ENCODE measurements at places on chromosomes 12 and 14. TPM values are rescaled to one million over a fixed set of nuclear protein-coding genes. Genes with fewer than 3 reads are reported as not detected.

The PRPH gene
- total RNA-seq = not detected

DNA sequence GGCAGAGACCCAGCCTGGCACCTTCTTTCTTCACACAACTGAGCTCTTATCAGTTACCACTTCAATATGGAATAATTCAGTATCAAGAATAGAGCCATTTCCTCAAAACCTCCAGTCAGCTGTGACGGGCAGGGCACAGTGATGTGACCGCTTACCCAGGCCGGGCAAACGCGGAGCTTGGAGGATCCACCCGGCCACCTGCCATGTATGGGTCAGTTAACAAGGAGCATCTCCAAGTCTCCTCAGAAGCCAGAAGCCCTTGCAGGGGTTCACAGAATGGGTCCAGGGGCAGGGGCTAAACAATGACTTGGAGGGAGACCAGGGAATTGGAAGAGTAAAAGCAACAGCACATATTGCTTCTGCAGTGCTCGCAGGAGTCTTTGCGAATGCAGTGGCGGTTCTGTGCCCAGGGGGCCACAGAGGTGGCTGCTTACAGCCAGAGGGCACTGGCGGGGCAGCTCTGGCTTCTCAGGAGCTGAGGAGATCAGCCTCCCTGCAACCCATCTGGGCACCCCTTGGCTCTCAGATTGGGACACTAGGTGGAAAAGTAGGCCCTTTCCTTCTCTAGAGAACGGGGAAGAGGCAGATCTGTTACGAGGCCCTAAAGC is 162.3 kb downstream of the CALM1 start:
- H3K4me3 ChIP-seq = no peak overlapping the region
- H3K36me3 ChIP-seq = no peaks in the 10 kb centered on the region
- H3K27me3 ChIP-seq = peaks cover 12% of the 10 kb centered on the region
- no peak overlapping the region for H3K27ac ChIP-seq

The TCL1B gene
- total RNA-seq = not detected

GRCh38 chr14:102201776-102202175 is 62.1 kb downstream of the WDR20 start:
- H3K36me3 ChIP-seq = peaks cover 5% of the 10 kb centered on the region
- peak overlapping the region; percentile 91 for H3K27ac ChIP-seq
- peaks cover 49% of the 10 kb centered on the region for H3K4me1 ChIP-seq
- H3K4me3 ChIP-seq = peak overlapping the region; percentile 72
- DNase-seq = no peak

- peaks cover 9% of the 10 kb centered on the region for H3K4me1 ChIP-seq
- no peak for DNase-seq
- no peak overlapping the region for H3K4me3 ChIP-seq
Observed at GRCh38 chr12:67355428-67356379, 86.5 kb downstream of the CAND1 start.

The IRAK3 gene
- 1.5 TPM for total RNA-seq

DNA sequence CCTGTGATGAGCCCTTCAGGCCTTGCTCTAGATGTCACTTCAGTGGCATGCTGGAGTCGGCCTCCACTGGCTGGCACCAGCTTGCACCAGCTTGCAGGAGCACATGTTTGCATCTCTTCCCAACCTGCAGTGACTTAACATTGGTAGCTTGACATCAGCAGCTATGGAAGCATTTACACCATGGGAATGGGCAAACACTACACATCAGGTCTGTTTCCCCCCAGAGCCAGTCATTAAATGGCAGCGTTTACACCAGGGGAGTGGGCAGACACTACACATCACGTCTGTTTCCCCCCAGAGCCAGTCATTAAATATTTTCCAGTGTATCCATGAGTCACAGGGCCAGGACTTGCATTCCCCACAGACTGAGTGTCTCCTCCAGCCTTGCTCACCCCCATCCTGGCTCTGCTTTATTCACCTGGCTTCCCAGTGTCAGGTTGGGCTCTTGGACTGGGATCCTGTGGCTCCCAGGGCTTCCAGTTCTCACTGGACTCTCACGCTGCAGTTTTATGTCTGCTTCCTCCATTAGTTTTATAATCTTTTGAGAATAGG is 51.6 kb upstream of the VRK1 start:
- no peak overlapping the region for H3K27ac ChIP-seq
- no peak overlapping the region for H3K4me3 ChIP-seq
- no peaks in the 10 kb centered on the region for H3K36me3 ChIP-seq
- peaks cover 75% of the 10 kb centered on the region for H3K27me3 ChIP-seq

- no peak overlapping the region for H3K4me3 ChIP-seq
- H3K4me1 ChIP-seq = no peaks in the 10 kb centered on the region
- peaks cover 23% of the 10 kb centered on the region for H3K27me3 ChIP-seq
- DNase-seq = no peak
Observed at GRCh38 chr14:63245893-63246292, 41.6 kb downstream of the RHOJ start.

The DLST gene
- total RNA-seq = 127 TPM

DNA sequence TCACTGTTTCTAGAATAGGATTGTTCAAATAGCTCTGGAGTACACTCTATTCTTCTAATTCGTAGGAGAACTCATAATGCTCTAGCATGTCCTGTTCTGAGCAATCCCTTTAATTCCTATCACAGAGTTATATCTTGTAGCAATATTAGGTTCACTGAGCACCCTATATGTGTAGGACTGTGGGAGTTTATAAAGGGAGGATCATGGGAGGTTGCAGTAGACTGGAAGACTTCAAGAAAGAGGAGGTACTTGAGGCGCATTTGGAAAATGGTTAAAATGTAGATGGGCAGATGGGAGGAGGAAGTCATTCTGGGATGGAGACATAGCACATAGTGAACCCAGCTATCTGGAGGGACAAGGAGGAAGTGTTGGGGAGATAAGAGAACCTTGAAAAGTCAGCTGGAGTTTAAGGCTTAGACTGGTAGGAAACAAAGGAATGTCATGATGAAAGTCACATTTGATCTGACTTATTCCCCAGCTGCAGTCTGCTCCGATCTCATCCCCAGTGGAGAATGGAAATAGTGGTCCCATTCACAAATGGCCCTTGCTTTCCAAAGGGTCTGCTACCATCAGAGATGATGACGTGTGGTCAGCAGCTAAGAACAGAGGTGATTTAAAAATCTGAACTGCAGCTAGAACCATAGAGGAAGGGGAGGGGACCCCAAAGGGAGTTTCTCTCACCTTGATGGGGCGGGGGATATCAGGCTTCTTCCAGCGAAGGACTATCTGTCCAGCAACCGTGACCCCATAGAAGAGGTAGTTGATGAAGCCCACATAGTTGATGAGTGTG is 10.1 kb upstream of the CEBPE start:
- H3K4me1 ChIP-seq = peaks cover 7% of the 10 kb centered on the region
- peaks cover 26% of the 10 kb centered on the region for H3K27me3 ChIP-seq
- no peak overlapping the region for H3K27ac ChIP-seq

DNA sequence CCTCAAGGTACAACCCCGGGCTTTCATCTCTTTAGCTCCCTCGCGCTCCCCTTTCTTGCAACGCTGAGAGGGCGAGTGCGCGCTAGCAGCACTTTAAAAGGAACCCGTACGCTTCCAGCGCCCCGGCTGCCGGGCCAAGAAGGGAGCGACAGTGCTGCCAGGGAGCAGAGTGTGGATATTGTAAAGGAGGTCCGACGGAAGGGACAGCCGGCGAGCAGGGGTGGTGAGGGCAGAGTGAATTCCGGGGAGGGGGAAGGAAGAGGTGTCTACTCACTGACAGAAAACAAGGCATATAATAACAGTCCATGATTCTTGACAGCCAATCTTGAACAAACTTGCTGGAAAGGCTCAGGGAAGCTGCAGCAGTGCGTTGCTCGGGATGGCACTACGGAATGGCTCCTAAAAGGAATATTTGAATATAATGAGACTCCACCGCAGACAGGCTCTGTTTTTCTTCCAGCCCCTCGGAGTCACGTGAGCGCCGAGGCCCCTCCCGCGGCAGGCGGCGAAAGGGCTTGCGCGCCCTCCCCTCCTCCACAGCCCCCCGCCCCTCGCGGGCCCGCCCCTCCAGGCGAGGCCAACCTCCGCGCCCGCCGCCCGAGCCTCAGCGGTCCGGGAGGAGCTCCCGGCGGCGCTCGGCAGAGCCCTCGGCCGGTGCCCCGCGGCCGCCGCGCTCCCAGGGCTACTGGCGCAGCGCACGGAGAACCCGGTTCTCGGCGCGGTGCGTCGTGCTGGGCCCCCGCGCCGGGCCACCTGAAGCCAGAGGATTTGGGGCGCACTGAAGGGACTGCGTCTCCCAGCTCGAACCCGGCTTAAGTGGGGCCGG is 3.4 kb downstream of the BMP4 start:
- H3K27ac ChIP-seq = no peak overlapping the region
- peaks cover 4% of the 10 kb centered on the region for H3K36me3 ChIP-seq
- DNase-seq = no peak
- H3K4me1 ChIP-seq = peaks cover 28% of the 10 kb centered on the region

DNA sequence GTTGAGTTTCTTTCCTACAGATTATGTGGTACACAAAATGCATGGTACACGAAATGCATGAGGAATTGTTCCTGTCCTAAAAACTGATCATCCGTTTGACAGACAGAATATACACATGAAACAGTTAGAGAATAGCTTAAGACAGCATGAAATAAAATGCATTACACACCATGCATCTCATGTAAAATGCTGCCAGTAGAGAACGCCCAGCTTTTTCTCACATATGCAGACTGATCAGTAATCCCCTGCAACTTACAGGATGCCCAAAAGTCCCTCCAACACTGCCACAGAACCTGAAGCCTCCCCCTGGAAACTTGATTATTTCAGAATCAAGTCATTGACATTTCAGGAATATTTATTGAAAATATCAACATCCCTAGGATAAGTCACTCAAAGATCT is 24.0 kb downstream of the IFNG start:
- peaks cover 2% of the 10 kb centered on the region for H3K36me3 ChIP-seq
- DNase-seq = no peak
- peaks cover 10% of the 10 kb centered on the region for H3K4me1 ChIP-seq
- no peaks in the 10 kb centered on the region for H3K27me3 ChIP-seq
- H3K27ac ChIP-seq = no peak overlapping the region
- H3K4me3 ChIP-seq = no peak overlapping the region

DNA sequence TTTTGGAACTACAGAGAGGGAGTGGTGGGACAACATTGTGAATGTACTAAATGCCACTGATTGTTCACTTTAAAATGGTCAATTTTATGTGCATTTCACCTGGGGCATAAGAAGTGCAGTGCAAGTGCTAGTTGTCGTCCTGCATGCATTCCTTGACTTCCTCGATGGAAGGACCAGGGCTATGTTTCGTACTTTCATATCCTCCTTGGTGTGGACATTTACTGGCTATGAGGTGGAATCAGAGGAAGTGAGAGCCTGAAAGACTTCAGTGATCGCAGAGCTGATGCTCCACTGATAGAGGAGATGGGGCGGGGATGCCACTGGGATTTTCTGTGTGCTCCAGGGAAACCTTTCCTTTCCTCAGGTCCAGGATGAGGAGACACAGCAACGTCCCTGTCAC is 54.1 kb upstream of the DDX11 start:
- no peak overlapping the region for H3K4me3 ChIP-seq
- peaks cover 5% of the 10 kb centered on the region for H3K36me3 ChIP-seq
- peaks cover 47% of the 10 kb centered on the region for H3K27me3 ChIP-seq
- no peaks in the 10 kb centered on the region for H3K4me1 ChIP-seq

The OTOGL gene
- total RNA-seq = not detected

DNA sequence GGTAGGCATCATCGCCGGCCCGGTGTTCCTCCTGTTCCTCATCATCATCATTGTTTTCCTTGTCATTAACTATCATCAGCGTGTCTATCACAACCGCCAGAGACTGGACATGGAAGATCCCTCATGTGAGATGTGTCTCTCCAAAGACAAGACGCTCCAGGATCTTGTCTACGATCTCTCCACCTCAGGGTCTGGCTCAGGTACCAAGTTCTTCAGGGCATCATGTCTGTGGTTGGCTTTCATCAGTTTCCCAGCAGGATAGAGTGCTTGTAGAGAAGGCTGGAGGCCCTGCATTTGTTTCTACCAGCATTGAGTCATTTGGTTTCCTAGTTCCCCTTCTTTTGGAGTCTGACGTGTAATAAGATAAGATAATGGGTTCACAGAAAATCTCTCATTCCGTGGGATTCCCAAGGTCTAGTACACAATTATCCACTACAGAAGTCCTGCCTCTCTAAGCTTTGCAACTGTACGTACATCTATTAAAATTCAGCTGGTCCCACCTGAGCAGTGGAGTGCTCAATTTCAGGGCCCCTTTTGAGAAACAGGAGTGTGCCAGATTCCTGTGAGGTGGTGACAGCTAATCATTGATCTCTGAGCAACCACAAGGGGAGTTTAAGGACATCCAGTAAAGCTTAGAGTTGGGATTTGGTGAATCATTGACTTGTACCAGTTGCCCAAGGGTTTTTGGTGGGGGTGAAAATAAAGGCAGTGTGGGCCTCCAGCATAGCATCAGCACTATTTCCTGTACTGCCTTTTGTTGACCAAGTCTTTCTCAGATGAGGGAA is 25.1 kb downstream of the ACVR1B start:
- H3K27me3 ChIP-seq = no peaks in the 10 kb centered on the region
- H3K4me1 ChIP-seq = peaks cover 49% of the 10 kb centered on the region
- no peak overlapping the region for H3K4me3 ChIP-seq
- H3K27ac ChIP-seq = peak overlapping the region; percentile 49
- DNase-seq = no peak

DNA sequence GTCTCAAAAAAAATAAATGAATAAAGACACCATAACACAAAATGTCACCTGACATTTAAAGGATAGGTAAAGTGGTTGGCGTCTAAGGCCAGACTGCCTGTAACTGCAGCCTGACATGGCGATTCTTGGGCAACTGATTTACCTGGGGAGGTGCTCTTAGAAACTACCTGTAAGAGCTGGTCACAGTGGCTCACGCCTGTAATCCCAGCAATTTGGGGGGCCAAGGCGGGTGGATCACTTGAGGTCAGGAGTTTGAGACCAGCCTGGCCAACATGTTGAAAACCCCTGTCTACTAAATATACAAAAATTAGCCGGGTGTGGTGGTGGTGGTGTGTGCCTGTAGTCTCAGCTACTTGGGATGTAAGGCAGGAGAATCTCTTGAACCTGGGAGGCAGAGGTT is 8.4 kb downstream of the RPL6 start:
- DNase-seq = no peak
- no peak overlapping the region for H3K27ac ChIP-seq
- H3K27me3 ChIP-seq = no peaks in the 10 kb centered on the region
- peaks cover 3% of the 10 kb centered on the region for H3K4me1 ChIP-seq
- H3K4me3 ChIP-seq = no peak overlapping the region

GRCh38 chr12:93624595-93625294 is 52.3 kb downstream of the SOCS2 start:
- DNase-seq = no peak
- no peak overlapping the region for H3K4me3 ChIP-seq
- no peaks in the 10 kb centered on the region for H3K36me3 ChIP-seq

DNA sequence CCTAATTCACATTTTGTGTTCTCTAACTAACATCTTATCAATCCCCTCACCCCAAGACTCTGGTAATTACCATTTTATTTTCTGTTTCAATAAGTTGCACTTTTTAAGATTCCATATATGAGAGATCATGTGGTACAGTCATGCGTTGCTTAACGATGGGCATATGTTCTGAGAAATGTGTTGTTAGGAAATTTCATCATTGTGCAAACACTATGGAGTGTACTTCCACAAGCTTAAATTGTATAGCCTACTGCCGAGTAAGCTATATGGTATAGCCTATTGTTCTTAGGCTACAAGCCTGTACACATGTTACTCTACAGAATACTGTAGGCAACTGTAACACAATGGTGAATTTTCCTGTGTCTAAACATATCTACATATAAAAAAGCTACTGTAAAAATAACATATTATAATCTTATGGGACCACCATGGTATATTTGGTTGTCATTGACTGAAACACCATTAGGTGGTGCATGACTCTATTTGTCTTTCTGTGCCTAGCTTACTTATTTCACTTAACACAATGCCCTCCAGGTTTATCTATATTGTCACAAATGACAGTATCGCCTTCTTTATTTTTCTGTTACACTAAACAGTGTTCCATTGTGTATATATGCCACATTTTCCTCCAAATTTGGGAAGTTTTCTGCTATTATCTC is 473.4 kb upstream of the LMO3 start:
- H3K4me3 ChIP-seq = no peak overlapping the region
- no peaks in the 10 kb centered on the region for H3K27me3 ChIP-seq
- H3K36me3 ChIP-seq = no peaks in the 10 kb centered on the region
- no peak for DNase-seq
- no peaks in the 10 kb centered on the region for H3K4me1 ChIP-seq
